ENCODE measurements at places on chromosomes 3 and 15.

DNA sequence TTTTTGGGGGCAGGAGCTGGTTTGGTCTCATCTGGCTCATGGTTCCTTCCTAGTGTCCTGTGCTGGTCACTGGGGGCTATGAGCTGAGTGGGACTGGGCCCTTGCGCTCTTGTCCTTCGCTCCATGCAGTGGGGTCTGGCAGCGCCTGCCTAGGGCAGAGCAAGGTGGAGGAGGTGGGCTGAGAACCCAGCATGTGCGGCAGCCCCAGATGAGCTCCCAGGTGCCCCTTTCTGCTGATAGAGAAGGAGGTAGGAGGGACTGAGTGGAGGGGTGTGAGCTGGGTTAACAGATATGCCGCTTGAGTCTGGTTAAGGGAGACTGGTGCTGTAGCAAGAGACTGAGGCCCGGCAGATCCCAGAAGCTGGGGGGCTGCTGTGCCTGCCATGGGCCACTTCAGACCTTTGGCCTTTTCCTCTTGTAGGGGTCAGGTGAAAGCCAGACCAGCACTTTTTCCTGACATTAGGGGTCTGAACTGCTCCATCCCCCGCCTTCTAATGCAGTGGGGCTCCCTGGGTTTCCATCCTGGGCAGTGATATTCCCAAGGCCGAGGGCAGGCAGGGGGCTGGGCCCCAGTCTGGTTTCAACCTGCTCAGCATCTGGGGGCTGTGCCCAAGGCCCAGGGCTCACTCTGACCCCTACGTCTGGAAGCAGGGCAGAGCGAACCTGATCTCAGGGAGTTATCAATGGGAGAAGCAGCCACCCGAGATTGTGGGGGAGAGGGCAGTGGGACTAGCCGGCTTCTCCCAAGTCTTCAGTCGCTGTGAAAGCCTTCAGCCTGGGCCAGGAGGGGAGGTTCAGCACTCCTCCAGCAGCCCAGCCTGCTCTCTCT, 62.9 kb upstream of the PRR23C start:
- DNase-seq: no peak

GRCh38 chr3:3815206-3815605, 16.0 kb downstream of the LRRN1 start:
- no peak for DNase-seq

- DNase-seq: no peak
Observed at GRCh38 chr3:134496471-134497071, 10.7 kb downstream of the CEP63 start.

GRCh38 chr3:143001034-143001368, 369 bp upstream of the U2SURP start:
- no peak for DNase-seq

- no peak for DNase-seq
Observed at GRCh38 chr15:70133296-70133695, 35.6 kb upstream of the TLE3 start.

DNA sequence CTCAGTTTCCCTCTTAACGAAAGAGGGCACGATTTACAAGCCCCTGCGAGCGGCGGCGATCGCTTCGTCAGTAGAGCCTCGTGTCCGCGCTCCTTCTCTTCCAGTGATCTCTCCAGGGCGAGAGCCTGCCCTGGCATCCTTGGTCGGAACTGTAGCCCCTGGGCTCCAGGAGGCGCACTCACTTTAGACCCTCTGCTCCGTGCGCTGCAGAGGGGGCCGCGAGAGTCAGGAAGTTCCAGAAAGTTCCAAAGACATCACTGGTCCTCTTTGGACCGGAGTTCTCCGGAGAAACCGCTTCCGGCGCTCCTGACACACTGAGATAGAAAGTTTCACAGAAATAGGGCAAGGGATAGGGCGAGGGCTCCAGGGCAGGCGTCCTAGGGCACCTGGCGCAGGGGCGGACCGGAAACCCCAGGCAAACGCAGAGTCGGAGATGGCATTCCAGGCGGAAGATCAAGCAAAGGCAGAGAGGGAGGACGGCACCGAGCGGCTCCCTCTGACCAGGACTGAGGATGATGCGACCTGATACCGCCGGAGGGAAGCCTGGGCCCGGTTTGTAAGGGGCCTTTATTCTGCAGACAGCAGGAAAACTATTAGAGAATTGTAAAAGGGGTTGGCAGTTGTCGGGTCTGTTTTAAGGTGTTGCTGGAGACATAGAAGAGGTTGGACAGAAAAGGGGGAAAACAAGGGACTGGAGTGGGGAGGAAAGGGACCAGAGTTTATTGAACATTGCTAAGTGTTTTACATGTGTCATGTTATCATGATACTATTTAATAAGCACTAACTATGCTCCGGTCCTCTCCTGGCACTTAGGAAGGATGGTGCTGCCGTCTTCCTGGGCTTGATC, 1.3 kb upstream of the CPEB1 start:
- no peak for DNase-seq

- DNase-seq: no peak
Observed at GRCh38 chr3:80542456-80542855, 774.7 kb upstream of the ROBO1 start.

DNA sequence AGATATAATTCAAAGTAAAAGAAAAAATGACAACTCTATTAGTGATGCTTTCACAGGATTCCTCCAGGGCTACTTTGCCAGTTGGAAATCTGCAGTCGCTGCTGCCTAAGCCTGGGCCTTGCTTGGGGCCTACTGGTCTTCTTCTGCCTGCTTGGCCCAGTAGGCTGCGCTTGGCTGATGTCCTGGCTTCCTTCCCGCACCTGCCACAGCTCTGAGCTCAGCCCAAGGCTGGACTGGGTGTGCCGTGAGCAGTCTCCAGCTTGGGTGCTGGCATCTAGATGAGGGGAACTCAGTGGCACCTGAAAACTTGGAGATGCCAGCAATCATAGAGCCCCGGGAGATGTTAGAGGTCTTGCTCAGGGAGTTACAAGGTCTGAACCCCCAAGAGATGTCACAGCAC, 108.3 kb downstream of the BCHE start:
- DNase-seq: no peak

- DNase-seq: peak; percentile 23
Observed at GRCh38 chr15:60740787-60741354, 261.9 kb upstream of the ICE2 start.

GRCh38 chr3:197994736-197995135, 34.7 kb downstream of the LMLN start:
- DNase-seq: no peak

DNA sequence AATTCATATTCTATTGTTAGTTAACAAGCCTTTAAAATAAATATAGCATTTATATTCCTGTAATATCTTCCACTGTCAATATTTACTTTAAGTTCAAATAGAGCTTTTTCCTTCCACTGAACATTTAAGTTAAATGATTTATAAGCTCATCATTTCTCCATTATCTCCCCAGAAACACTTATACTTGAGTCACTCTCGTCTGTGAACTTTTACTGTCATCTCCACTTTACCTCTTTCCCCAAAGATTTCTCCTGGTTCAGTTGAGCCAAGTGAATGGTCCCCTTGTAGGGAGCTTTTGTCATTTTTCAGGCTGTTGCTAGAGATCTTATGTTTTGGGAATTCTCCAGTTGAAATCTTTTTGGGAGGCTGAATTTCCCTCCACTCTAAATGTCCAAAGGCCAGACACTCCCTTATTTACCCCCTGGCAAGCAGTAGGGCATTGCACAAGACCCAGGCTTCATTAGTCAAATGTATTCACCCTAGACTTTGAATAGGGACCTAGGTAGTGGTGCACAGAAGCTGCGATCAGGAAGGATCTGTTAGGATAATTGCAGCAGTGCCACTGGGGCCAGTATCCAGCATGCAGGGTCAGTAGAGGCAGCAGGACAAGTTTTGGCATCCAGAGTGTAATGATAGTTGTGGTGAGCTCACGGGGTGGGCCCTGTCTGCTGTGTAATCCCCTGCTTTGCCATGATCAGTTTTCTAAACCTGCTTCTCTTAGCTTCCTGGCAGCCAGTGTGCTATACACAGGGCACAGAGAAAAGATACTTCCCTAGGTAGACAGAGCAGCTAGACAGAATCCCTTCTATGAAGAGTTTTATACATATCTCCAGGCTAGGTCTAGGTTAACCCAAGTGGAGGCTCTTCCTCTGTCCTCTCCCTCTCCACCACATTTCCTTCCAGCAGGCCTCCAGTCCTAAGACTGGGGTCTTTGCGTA, 356.5 kb upstream of the SLCO3A1 start:
- DNase-seq: no peak

- DNase-seq: no peak
Observed at GRCh38 chr3:128398586-128398985, 68.1 kb downstream of the DNAJB8 start.

DNA sequence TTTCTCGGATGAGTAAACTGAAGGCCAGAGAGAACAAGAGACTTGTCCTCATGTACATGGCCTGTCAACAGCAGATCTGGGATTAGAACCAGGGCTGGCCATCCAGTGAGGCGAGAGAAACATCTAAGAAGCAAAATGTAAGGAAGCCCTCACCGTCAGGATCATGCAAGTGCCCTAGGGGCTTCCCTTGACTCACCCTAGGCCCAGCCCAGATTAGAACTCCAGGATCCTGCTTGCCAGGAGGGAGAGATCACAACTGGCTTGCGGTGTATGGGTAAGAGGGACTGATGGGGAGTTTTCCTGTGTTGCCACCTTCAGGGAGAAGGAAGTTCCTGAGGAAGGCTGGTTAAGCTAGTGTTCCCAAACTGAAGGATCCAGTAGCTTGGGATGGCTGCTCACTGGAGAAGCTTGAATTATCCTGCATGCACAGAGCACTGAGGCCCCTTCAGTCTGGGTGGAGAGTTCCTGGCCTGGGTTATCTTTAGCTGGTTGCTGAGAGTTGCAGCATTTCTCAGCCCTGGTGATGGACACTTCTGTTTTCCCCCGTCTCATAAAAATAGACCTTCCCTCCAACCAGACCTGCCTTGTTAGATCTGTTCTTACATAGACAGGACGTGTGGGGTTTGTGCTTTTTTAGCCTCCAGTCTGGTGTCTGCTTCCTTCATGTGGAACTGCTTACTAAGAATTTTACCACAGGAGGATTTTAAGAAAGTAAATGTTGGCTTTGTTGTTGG, 28.2 kb upstream of the XIRP1 start:
- DNase-seq: no peak

Data from T-helper 17 cell (primary cell).